ENCODE measurements at places on chromosomes 2 and 18.
A peak's percentile ranks its signal among the peaks of the same experiment; 100 is the strongest.

GRCh38 chr2:220165401-220165800 lies 538.0 kb downstream of the SLC4A3 start:
- peak; percentile 27 for DNase-seq

DNA sequence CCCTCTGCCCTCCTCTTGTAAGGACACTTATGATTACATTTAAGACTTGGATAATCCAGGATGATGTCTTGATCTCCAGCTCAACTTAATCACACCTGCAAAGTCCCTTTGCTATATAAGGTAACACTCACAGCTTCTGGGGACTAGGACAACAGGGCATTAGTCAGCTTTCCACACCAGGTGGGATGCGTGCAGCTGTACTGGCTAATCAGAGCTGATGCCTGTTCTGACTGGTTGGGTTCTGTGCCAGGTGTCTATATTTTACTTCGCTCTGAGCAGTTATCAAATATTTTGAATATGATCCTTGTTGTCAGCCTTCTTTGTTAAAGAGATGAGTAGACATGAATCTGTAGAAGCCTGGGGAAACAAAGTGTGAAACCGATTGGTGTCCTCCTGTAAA lies 115.5 kb upstream of the ATP8B1 start:
- DNase-seq: peak; percentile 63

GRCh38 chr2:6793371-6793770 lies 72.3 kb downstream of the CMPK2 start:
- DNase-seq: peak; percentile 21

DNA sequence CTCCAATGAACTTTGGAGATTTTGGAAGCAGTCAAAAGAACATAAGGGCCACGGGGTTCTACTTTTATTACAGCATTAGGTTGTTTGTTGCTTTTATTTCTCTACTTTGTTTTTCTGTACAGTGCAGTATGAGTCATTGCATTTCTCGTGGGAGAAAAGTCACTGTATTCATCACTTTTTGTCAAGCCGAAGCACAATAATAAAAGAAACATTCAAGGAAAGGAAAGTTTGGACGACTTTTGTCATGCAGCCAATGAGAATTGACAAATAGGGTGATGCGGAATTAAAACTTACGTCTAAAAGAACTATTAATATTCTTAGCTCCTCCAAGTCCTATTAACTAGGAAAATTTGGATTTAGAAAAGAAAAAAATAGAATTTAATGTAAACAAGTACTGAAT lies 209.9 kb downstream of the TMEM182 start:
- no peak for DNase-seq

DNA sequence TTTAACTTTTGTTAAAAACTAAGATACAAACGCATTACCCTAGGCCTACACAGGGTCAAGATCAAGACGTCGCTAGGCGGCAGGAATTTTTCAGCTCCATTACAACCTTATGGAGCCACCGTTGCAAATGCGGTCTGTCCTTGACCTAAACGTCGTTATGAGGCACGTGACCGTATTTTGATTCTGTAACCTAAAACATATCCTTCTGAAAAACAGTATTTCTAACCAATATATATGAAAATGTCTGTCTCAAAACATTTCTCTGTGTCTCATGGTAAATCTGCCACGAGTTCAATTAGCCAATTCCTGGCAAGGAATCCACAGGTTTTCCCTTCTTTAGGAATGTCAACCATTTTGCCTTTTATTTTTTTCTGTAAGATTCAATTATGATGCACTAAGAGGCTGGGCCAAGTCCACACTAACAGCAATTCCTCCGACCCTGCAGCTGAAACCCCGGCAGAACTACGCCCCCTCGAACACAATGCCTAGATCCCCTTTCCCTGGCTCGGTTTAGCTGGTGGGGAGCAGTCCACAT lies 1.7 kb downstream of the RTN4 start:
- peak; percentile 42 for DNase-seq

GRCh38 chr2:71100195-71100964 lies 29.6 kb downstream of the MCEE start:
- peak; percentile 74 for DNase-seq

DNA sequence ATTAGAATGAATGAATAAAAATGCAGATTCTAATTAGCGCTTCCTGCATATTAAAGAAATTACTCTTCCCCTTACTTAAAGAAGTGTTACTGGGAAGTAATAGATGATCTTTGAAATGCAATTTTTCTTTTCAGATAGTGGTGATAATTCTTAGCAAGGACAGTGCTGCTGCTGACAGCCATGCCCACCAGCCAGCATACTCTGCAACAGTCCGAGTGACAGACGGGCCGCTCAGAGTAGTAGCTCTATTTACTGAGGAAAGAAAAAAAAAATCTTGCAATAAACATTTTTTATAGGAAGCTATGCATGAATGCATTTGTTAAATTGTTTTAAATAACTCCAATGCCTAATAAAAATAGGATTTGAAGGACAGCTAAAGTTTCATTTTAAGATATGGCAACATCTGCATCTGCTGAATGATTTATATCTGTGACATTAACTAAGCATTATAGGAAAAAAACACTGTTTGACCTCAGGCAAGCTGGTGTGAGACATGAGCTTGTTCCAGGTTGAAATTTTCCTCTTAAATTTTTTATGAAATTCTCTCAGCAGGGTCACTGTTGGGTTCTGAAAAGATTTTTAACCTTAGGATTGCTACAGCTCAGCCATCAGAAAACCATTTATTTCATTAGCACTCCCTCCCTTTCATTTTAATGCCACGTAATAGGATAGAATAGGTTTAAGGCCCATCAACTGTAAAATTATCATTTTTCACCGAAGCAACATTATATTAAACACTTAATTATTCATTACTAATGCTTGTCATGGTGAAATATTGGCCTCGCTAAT lies 393.8 kb downstream of the DCDC2C start:
- DNase-seq: no peak

DNA sequence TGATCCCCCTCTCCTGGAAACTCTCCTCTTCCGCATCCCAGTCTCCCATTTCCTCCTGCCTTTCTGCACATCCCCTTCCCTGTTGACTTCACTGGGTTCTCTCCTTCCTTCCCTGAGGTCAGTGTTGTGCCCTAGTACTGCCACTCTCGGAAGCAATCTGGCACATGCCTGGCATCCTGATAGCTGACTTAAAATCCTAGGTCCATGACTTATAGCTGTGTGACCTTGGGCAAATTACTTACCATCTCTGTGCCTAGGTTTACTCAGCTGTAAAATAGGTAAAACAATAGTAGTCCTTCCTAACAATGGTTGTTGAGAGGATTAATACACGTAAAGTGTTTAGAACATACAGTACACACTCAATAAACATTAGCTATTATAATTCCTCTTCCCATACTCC lies 9.3 kb downstream of the EVA1A start:
- no peak for DNase-seq

- DNase-seq: no peak
Measured at GRCh38 chr2:208648368-208648767, 241.8 kb downstream of the PTH2R start.

DNA sequence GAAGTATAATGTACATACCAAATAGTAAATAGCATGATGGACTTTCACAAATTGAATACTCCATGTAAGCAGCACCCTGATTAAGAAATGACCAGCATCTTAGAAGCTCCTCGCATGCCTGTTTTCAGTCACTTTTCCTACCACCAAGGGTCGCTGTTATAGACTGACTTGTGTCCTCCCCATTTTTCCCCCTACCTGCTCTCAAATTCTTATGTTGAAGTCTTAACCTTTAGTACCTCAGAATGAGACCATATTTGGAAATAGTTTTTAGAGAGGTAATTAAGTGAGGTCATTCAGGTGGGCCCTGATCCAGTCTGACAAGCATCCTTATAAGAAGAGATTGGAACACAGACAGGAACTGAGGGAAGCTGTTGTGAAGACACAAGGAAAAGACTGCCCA lies 125.9 kb downstream of the LYPD6 start:
- no peak for DNase-seq

DNA sequence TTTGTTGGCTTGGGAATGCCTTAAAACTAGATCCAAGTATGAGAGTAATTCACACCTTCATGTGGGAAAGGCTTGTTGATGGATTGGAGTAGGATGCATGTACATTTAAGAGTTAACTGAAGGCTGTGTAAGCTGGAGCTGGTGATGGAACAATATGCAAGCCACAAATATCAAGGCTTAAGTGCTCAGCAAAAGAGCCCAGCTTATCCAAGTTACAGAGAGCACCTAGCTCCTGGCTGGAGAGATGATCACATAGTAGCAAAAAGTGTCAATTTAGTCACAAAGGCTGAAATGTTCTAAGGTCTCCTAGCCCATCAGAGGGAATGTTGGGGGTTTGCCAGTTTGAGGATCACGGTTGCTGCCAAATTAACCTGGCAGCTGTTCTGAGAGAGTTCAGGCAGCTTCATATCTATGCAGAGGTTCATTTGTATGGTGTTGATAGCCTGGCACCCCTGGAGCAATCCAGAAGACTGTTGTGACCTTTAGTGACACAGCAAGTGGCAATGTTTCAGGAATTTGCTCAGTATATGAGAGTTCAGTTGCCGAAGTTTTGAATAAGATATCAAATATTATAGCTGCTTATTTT lies 228.2 kb downstream of the DOK6 start:
- no peak for DNase-seq

DNA sequence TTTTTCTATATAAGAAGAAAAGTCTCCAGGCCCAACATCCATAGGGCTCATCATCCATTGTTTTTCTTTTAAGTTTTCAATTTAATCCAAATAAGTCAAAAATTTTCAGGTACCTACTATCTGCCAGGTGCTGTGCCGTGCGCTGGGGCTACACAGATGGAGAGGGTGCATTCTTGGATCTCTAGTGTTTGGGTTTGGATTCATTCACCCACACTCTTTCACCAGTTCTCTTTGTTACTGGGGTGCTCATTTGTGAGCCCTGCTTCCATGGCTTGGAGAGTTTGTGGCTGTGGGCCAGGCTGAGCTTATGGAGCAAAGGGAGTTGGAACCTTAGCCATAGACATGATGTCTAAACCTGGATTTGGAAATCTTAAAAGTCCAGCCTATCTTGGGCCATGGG lies 51.0 kb downstream of the CDK15 start:
- DNase-seq: no peak

DNA sequence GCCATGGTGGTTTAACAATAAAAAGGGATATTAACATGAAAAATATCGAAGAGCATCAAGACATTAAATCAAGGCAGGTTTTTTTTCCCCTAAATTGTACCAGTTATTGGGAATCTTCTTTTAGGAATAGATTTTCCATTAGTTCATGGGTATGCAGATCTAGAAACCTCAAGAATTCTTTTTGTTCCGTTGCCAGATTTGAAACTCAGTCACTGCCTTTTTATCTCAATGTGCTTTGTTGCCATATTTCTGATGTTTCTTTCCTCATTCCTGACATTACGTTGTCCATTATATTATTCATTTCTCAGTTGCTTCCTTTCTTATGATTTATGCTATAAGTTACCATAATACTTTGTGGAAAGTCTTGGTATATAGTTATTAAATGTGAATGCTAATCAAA lies 162.2 kb downstream of the CD226 start:
- no peak for DNase-seq

DNA sequence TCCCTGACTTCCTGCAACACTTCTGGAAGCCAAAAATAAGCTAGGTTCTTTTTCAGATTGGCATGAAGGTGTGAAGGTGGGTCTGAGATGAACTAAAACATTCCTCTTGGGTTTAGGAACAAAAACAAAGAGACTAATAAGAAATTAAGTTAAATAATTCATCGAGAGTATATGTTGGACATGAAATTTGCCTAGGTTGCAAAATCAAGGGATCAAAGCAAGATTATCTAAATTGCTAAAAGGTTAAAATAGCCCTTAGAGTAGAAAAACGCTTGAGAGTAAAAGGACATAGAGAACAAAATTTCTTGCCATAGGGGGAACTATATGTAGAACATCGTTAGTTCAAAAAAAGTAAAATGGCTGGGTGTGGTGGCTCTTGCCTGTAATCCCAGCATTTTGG lies 845.9 kb upstream of the NXPH2 start:
- no peak for DNase-seq

- no peak for DNase-seq
Measured at GRCh38 chr2:219641390-219642068, 14.1 kb downstream of the SLC4A3 start.

- DNase-seq: no peak
Measured at GRCh38 chr18:23506393-23506792, 3.1 kb downstream of the RMC1 start.

All from epithelial cell of esophagus (primary cell).